Gastroesophageal sphincter (tissue), 4 donors: ENCODE measurements at places on chromosomes 4 and X.
A peak's percentile ranks its signal among the peaks of the same experiment; 100 is the strongest.

GRCh38 chrX:151825925-151826485 is 86.7 kb upstream of the MAGEA4 start:
- ATAC-seq, result peak; percentile 75

DNA sequence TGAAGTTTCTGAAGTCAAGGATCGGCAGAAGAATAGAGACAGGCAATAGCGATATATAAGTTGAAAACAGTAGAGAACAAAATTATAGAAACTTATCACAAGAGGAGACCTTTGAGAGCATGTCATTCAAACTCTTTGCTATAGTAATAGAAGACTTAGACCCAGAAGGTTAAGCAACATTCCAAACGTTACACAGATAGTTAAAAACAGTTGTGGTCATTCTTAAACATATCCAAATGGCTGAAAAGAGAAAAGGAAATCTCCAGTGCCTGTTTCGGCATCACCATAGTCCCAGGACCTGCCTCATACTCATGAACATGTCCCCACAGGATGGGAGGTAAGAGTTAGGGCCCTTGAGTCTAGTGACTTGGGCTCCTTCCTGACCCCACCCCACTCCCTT is 258.1 kb upstream of the NOCT start:
- ATAC-seq, result no peak

- ATAC-seq, result no peak
Measured at GRCh38 chr4:127967141-127967775, 2.1 kb downstream of the ABHD18 start.

DNA sequence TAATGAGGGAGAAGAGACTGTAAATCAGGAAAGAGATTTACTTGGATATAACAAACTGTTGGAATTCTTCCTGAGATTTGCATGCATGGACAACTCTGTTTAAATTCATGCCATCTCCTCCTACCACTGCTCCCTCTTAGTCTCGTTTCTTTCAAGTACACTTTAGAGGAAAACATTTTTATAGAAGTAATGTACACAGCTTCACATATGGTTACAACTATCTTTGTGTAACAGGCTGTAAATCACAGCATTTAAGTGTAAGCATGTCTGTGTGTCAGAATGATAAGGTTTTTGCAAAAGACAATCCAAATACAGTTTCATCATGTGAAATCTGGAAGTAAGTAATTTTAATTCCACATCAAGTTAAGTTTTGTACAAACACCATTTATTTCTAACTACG is 21.5 kb upstream of the ENPEP start:
- ATAC-seq, result no peak

DNA sequence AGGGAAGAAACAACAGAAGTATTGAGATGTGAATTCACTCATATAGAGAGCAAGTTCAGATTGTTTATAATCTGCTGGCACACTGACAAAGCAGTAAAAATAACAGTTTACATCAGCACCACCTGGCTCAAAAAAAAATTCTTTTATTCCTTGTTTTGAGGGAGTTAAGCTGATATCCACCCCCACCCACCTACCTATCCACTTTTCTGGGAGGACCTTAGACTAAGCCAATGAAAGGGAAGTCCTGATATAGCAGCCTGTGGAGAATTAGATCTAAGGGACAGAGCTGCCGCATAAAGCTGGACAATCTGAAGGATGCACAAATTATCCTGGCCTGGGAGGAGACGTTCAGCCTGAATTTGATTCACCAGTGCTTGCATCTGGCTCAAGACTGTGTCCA is 264.5 kb downstream of the RCHY1 start:
- ATAC-seq, result no peak

GRCh38 chrX:133676344-133677122 is 261.2 kb upstream of the GPC4 start:
- ATAC-seq, result no peak

DNA sequence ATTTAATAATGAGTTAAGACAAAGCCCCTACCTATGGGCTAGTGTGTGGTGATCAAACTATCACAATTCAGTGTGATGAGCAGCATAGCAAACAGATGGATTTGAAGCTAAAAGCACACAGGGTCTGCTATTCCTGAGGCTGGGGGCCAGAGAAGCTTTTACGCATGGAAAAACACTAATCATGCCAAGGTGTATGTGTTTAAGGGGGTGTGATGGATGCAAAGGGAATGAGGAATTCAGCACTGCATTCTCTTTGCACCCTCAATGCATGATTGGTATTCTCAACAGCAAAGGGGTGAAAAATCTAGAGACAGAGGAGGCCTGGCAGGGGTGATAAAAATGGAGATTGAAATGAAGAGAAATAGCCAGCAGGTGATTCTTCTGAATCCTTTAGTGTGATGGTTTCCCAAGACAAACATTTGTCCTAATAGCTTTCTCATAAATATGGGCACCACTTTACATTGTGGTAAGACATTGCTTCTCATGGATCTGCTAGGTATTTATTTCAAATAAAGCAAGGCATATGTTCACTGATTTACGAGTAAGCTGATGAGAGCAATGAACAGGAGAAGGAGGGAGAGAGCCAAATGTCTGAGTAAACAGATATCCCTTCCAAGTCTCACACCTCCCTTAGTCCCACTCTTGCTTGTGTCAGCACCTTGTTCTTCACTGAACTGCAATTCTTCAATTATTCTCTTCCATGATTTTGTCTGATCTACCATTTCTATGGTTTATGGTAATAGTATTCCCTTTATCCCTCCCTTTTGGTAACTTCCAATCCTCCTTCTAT is 15.7 kb downstream of the C1QTNF7 start:
- ATAC-seq, result no peak

DNA sequence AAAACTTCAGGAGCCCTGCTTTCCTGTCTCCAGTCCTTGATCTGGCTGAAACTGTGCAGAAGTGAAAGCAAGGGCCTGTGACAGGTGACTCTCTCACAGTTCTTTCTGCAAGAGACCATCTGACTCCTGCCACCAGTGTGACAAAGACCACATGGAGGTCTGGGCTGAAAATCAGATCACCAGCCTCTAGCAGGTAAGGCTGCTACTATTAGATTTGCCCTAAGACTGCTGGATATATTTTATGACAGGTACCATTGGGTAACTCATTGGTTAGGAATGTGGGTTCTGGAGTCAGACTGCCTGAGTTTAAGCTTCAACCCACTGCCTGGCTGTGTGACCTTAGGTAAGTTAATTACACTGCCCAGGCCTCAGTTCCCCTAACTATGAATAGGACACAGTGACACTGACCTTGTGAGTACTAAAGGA is 163.3 kb upstream of the SLC7A11 start:
- ATAC-seq, result no peak

DNA sequence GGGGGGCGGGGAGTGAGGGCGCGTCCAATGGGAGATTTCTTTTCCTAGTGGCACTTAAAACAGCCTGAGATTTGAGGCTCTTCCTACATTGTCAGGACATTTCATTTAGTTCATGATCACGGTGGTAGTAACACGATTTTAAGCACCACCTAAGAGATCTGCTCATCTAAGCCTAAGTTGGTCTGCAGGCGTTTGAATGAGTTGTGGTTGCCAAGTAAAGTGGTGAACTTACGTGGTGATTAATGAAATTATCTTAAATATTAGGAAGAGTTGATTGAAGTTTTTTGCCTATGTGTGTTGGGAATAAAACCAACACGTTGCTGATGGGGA is 1.1 kb downstream of the HTT start:
- ATAC-seq, result no peak

DNA sequence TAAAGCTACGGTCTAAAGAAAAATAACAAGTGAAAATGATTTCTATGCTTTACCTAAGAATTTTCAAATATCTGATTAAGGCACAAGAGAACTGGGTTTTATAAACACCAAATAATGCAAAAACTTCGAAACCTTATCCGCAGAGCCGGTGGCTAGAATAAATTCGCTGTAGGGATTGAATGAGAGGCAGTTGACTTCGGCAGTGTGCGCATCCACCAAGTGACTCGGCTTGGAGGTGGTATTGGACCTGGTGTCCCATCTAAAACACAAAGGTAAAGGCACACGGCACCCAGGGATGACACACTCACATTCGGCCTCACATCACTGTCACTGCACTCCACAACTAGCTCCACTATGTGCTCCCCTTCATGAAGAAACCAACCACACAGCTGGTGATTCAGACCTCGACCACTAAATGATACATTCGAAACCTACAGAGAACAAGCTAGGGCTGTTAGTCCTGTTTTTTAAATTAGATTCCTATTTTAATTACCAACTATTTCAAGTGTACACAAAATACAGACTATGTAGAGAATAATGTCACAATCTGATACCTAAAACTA is 17.5 kb downstream of the RBBP7 start:
- no peak for ATAC-seq

DNA sequence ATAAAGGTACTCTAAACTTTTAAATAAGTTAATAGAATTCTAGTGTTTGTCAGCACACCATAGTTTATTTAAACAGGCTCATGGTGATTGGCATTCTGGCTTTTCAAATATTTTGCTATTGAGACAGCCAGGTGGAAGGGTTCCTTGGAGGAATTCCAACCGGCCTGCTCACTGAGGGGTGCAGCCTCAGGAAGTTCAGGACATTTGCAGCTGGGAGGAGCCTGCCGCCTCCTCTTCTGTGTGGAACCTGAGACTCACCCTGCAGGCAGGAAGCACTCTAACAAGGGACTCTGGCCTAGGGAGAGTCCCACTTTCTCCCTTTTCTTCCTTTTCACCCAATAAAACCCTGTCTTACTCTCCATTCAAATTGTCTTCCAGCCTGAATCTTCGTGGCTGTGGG is 1328.0 kb downstream of the FSTL5 start:
- no peak for ATAC-seq

DNA sequence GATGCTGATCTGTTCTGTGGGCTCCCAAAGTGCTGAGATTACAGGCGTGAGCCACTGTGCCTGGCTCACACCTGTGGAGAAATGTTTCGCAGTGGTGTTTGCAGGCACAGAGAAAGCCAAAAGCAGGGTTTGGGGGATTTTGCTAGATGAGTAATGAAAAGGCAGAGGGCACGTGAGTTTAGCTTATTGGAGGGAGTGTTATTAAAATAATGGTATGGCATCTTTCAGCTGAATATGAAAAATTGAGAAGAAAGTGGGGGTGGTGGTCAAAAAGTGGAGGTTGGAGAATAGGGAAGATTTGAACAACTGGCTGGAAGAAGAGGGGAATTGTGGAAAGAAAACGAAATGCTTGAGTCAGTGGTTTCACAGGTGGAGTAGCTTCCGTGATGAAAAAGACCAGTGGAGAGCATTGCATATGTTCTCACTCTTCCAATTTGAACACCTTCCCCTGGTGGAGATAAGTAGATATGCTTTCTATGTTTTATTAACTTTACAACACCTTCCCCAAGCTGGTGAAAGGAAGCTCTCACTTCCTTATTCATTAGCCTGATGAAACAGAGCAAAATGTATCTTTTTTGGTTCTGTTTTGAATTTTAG is 1.1 kb upstream of the CHST7 start:
- no peak for ATAC-seq

GRCh38 chr4:177339477-177340374 is 30.1 kb downstream of the NEIL3 start:
- peak; percentile 55 for ATAC-seq

- ATAC-seq, result no peak
Measured at GRCh38 chr4:120826853-120827252, 95.7 kb downstream of the PRDM5 start.

DNA sequence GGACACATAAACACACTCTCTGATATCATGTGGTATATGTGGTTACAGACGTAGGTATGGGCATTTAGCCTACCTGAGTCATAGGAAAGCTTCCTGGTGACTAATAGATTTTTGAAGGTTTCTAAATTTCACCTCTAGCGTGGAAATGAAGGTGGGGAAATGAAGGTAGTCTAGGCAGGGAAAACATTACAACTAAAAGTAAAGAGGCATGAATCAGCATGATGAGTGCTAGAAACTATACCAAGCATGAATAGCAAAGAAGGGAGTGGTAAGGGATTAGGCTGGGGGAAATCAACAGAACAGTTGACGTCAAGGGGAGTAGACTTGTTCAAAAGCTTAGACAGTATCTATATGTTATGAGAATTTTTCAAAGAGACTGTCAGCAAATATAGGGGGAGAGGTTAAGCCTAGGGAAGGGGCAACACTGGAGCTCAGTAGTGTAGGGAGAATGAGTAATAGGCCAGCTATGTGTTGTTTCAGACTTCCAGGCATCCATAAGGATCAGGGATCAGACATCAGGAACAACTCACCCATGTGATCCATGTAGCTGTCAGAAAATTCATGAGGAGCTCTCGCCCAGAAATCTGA is 279.3 kb upstream of the DIPK2B start:
- no peak for ATAC-seq

DNA sequence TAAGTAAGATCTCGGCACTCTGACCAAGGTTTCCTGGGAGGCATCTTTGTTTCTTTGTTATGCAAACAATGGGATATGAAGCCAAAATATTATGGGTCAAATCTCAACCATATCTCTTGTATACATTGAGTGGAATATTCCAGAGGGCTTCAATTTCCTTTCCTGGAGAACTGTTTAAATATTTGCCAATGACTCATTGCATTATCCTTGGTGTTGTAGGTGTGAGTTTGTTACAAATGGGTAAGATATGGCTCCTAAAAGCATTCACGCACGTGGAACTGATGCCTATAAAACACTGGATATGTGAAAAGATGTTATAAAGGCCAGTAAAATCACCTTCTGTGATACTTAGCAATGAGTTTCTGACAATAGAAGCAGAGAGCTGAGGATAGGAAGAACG is 150.5 kb upstream of the WDR1 start:
- no peak for ATAC-seq

- no peak for ATAC-seq
Measured at GRCh38 chrX:19857131-19857530, 30.3 kb downstream of the SH3KBP1 start.

DNA sequence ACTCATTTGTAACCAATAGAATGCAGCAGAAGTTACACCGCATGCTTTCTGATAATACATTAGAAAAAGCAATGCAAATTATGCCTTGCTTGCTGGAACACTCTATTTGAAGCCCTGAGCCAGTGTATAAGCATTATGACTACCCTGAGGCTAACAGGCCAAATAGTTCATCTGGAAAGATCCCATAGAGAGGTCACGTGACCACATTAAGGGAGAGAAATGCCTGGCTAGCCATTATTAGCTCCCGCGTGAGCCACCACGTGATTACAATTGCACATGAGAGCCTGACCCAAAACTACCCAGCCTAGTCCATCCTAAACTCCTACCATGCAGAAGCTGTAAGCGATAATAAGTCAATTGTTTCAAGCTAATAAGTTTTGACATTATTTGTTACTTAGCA is 472.9 kb upstream of the GALNTL6 start:
- no peak for ATAC-seq

GRCh38 chr4:7326693-7327340 is 107.9 kb downstream of the PSAPL1 start:
- ATAC-seq, result no peak
